Activated naive CD4-positive, alpha-beta T cell (primary cell): ENCODE measurements at places on chromosomes 1 and 21.

GRCh38 chr1:15011160-15011559 lies 142.4 kb upstream of the TMEM51 start:
- no peak for DNase-seq

GRCh38 chr21:41932576-41933312 lies 21.1 kb downstream of the C2CD2 start:
- no peak for DNase-seq

DNA sequence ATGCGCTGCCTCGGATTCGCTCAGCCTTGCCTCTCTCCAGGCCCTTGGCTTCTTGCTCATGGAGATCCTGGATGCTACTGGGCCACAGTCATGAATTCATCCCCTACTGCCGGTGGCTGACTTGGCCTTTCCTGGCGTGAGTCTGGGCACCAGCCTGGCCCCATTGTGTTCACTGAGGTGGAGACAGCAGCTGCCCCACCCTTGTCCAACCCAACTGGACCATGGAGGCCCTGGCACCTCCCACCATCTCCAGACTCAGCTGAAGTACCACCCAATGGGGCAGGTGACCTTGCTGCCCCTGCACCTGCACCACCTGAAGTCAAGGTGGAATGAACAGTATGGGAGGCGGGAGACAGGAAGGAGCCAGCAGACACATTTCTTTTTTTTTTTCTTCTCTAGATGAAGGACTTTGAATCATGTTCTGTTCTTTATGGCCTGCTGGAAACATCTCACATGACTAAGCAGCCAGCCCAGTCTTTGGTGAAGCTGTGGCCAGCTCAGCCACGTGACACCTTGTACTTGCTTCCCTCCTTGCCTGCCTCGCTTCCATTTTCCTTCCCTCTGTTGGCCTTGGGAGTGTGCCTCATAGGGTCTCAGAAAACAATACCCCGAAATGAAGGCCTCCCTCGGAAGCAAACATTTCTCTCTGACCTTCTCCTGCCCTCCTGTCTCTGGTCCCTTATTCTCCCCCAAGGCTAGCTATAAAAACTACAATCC lies 3.8 kb upstream of the SLC30A2 start:
- DNase-seq: no peak

DNA sequence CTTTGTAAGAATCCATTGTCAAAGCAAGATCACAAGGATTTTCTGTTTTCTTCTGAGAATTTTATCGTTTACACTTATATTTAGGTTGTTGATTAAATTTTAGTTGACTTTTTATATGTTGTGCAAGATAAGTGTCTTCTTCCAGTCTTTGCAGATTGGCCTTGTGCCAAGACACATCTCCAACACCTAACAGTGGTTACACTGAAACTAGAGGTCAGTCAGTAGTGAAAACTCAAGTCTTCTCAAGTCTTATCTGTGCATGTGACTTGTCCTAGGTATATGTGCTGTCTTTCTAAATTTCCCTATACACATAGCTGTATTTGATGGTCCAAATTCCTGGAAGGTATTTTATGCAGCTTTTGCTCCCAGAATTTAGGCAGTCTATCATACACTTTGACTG lies 1183.2 kb upstream of the B3GALT2 start:
- no peak for DNase-seq

DNA sequence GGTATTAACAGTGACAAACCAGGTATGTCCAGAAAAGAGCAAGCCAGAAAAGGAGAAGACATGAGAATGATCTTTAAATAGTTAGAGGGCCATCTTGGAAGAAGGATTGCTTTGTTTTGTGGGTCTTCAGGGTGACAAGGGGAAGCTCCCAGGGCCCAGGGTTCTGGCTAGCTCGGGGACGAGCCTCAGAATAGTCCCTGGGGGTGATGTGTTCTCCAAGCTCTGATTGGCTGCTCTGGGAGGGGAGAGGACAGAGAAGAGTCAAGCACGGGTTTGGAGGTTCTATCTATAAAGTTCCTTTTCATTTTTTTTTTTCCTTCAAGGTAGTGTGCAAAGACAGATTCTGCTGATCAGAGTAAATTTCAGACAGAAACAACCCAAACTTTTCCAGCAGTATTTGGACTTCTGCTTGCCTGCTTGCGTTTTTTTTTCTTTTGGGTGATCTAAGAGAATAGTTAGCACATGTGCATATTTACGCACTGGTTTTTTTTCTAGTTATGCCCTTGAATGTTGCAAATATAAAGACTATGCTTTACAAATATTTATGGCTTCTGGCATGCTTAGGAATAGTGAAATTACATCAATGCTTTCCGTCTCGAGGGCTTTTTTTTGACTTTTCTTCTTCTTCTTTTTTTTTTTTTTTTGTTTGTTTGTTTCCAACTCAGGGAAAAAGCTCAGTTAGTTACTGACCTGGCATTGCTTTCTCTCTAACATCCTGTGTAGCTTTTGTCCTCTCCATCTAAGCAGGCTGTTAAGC lies 59.7 kb downstream of the ROR1 start:
- no peak for DNase-seq

DNA sequence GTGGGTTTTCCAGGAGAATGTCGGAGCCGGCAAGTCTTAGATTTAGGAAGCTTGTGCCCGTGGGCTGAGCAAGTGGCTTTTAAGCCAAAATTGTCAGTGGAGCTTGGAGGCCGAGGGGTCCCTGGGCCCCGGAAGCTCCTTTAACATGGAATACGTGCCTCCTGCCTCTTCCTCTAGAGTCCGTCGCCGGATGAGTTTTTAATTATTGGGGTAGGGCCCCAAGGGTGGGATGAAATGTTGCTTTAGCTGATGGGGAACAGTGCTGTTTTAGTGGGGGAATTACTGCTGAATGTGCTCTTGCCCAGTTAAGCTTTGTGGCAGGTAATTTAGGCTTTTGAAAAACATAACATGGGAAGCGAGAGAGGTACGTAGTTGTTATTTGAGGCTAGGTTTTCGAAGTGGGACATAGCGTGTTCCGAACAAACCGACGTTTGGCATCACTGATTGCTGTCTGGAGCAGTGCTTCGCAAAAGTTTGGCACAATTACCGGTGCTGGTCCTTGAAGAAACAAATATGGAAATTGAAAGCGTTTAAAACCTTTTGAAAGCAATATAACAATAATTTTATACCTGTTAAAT lies 786 bp downstream of the RPL5 start:
- no peak for DNase-seq

DNA sequence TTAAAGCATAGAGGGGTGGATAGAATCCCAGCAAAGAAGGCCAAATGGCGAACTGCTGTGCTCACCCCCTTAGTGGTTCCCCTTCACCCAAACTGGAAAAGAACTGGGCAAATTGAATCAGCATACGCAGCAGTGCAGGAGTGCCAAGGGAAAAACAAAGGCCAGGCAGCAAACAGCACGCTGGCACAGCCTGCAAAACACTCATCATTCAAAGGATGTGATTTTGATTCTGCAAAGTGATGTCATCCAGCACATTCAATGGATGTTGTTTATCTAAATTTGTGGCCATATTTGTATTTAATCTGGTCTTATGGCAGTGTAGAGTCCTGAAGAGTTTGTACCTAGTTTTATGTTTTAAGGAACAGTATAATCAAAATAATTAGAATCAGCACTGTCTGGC lies 71.8 kb upstream of the ECE1 start:
- no peak for DNase-seq

DNA sequence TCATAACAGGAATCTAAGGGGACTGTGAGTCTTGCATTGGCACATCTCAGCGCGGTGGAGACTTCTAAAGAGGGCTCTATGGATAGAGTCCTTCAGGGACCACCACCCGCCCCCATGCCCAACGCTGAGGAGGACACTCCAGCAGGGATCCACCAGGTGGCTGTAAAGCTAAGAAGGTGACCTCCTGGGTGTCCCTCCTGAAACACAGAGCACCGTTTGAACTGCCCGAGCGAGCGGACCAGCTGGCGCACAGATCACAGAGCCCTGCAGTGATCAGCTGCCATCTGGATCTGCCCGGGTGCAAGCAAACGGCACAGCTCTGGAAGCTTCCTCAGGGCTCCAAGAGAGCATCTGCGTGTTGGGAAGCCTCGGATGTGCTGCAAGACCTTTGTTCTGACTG lies 51.3 kb upstream of the LYST start:
- no peak for DNase-seq

- no peak for DNase-seq
These were observed 155.8 kb downstream of the TRABD2B start for GRCh38 chr1:47841356-47841755.

GRCh38 chr1:150234566-150235293 lies 1.2 kb downstream of the ANP32E start:
- peak; percentile 59 for DNase-seq

DNA sequence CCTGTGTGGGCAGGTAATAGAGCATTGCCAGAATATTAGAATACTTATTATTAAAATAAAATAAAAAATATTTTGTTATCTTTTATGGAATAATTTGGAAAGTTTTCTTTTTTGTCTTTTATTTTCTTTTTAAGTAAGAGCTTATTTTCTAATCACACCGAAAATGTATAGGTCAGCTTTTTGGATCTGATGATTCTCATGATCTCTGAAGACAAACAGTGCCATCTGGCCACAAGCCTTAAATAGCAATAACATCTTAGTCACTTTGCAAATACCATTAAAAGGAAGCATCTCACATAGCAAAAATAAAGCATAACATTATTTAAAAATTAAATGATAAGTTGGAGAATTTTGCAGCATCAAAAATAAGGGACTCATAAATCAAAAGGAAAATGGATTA lies 213.8 kb downstream of the PLA2G4A start:
- DNase-seq: no peak

GRCh38 chr1:36506276-36506920 lies 23.7 kb upstream of the CSF3R start:
- DNase-seq: no peak

DNA sequence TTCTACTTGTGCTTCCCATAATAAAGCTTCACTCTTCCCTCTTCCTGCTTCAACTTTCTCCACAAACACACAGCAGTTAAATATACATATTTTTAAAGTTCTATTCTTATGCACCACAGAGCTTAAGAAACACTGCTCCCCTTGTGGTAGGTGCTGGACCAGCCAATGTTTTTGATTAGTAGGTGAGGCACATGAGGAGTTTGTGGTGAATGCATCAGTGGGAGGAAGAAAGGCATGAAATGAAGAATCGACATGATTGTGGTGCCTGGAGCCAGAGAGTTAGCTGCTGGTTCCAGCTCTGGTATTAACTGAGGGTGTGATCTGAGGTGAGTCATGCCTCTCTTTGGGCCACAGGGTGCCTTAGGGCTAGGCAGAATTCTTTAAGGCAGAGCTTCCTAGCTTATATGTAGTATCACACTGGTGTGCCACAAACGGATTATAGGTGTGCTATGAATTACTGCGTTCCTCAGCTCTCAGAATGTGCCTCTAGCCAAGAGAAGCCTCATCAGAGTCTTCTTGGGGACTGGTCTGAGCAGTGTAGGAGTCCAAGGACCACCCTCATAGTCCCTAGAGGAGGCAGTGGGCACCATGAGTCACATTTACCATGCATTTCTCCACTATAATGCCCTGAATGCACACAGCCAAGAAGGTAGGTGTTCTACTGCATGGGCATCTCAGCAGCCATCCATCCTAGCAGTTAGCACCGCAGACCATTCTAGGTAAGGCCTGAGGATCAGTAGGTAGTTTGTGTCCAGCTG lies 97.4 kb upstream of the SGIP1 start:
- DNase-seq: no peak

DNA sequence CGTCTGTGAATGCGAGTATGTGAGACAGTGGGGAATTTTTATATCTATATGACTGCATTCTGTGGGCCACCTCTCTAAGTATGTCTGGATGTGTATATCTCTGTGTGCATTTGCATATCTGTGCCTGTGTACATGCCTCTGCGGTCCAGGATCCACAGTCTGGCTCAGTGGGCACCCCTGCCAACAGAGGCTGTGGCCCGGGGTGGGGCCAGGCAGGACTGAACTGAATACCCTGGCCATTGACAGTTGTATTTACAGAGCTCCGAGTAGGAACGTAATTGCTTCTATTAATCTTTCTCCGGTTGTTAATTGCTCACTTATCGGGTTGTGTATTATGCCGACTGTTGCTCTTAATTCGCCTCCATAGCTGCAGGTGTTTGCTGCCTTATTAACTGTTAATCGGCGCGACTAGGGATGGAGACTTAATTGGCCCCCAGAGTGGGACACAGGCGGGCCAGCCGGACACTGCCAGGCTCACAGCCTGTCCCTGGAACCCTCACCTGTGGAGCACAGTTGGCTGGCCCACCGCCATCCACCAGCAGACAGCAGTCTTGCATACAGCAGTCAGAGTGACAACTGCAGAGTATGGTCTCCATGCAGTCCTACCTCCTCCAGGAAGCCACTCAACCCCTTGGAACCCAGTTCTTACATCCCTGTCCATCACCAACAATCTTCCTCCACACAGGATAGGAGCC lies 22.4 kb upstream of the ADGRB2 start:
- DNase-seq: no peak

GRCh38 chr21:42117229-42117966 lies 46.3 kb downstream of the UMODL1 start:
- DNase-seq: peak; percentile 69

DNA sequence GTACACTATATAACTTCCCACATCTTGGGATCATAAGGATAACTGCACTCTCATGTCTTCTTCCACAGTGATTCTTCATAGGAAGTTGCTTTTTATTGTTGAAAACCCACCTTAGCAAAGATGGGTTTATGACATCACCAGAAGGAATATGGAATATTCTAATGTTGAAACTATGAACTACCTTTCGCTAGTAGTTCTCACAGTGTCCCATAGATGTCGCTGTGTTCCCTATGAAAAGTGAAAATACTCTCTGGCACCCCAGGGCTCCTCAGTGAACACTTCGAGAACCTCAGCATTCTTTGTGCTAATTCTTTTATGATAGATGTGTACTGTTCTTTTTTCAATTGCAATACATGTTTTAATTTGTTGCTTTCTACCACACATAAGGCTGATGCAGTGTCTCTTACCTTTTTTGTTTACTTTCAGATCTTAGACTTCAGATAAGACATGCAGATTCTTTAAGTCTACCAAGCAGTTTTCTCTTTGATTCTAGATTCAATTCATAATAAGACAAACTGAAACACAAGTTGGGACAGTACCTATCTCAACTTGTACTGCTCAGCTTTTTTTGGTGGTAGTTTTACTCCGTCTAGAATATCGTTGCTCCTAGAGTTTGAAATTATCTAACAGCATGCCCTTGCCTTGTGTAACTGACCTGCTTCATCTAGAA lies 90.8 kb downstream of the GTF2B start:
- DNase-seq: no peak

GRCh38 chr1:194952171-194952570 lies 1656.1 kb downstream of the KCNT2 start:
- DNase-seq: no peak

DNA sequence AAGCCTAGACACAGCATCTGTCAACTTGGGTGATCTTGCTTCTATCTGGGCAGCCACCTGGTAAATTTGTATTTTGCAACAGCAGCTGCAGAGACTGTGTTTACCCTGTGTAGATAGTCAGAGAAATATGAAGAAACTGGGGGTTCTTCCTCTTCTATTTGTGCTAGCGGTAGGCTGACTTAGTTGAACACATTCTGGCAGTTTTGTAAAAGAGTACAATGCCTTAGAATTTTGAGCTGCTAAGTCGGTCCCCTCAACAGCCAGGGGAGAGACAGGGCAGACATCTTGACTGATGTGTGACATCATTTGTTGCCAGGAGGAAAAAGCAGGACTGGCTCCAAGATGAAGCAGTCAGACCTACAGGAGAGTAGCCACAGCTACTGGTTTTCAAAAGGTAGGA lies 53.7 kb downstream of the KCNJ6 start:
- DNase-seq: no peak
